ENCODE measurements at places on chromosomes 6 and 20. TPM values are rescaled to one million over a fixed set of nuclear protein-coding genes. Genes with fewer than 3 reads are reported as not detected.

DNA sequence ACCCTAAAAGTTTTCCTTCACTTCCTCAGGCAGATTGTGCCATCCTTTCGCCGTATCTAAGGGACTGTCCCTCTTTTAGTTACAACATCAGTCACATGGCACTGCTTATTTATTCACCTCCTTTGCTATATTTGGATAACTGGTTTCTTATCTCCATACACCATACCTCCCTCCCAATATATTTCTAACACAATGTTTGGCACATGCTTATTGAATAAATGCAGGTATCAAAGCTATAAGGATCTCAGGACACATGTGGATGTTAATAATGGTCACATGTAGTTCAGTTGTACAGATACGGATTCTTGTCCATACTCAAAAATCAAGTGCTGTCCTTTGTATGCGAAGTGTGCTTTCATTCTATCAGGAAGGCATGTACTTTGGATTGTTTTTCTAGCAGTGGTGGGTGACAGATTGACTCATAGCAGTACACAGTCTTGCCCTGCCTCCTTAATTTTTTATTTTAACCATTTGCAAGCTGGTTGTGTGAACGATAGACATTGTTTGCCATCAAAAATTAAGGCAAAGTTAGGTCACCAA is 407.1 kb upstream of the RUNX2 start:
- DNase-seq: no peak

LY6G6F gene
- polyA plus RNA-seq: not detected

GRCh38 chr6:1503811-1504210 is 105.9 kb upstream of the FOXC1 start:
- DNase-seq: no peak

- DNase-seq: no peak
Measured at GRCh38 chr20:58646257-58646656, 4.8 kb upstream of the STX16 start.

- DNase-seq: no peak
Measured at GRCh38 chr6:36399970-36400369, 12.5 kb upstream of the ETV7 start.

GRCh38 chr6:29509239-29509638 is 21.5 kb upstream of the MAS1L start:
- no peak for DNase-seq

DNA sequence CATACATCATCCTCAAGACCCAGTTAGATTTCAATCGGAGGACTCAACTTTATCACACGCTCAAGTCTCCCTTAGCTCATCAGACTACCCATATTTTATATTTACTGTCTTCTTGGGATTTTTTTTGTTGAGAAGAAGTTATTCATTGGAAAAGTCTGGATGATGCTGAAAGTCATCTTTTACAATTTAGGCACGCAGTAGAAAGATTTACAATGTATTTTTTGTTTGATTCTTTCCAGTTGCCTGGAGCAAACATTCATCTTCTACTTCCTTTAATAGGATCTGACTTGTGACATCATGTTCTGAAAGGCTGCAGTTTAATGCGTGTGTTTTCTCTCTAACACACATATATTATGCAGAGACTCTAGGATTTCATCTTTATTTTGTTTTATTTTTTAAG is 235.7 kb downstream of the DOK5 start:
- DNase-seq: no peak

GRCh38 chr6:125714441-125715090 is 34.9 kb upstream of the HEY2 start:
- no peak for DNase-seq

DNA sequence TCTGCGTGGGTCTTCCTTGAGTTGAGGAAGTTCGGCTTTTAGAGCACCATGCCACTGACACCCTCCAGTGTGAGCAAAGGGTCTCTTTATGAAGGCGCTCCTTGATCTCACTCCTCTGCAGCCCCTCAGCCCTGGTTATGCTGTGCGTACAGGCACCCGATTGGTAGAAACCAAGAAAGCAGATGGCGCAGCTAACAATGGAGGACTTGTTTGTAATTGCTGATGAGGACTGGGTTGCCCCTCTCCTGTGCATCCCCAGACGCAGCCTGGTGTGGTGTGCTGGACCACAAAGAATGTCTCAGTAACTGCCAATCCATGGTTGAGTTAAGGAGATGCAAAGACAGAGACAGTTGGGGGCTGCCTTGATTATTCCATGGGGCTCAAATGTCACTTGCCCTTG is 30.2 kb downstream of the INSM1 start:
- DNase-seq: no peak

TRAPPC3L gene
- polyA plus RNA-seq: 0.03 TPM

GRCh38 chr6:125659887-125660286 is 89.5 kb upstream of the HEY2 start:
- no peak for DNase-seq

GRCh38 chr20:22762576-22763256 is 178.3 kb upstream of the FOXA2 start:
- DNase-seq: no peak

DNA sequence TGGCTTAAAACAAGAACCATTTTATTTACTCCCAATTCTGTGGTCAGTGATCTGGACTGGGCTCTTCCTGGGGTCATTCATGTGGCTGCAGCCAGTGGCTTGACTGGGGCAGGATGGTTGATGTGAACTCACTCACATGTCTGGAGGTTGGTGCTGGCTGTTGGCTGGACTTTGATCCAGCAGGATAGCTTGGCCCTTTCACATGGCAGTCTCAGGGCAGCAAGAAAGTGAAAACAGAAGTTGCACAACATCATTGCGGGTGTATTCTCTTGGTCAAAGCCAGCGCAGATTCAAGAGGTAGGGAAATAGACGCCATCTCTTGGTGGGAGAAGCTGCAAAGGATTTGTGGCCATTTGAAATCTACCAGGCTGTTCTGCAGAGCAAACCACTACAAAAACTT is 77.2 kb downstream of the MDGA1 start:
- DNase-seq: no peak

DNA sequence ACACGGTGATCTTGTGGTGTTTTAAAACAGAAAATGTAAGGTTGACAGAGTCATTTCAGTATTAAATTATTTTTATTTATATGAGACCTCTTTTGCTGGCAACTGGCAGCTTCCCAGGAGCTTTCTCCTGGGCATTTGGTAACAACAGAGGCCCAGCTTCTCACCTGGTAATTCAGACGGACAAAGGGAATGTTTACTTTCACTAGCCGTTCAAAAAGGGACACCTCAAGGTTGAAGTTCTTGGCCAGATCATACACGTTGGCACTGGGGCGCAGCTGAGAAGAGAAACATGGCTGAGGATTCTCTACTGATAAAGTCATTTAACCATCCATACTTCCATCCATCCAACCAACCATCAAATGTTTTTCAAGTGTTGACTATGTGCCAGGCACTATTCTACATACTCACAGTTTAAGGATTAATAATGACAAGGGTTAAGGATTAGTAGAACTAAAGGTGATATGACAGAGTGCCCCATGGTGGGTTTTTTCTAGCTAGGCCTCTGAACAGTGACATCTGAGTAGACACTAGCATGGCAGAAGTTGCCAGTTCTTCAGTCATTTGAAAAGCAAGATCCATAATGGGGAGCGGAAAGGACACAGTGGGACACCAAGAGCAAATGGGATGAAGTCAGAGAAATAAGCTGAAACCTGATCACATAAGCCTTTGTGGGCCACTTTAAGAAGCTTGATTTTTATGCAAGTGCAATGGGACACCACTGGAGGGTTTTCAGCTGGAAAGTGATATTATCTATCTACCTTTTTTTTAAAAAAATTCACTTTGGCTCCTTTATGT is 25.1 kb downstream of the ZNFX1 start:
- DNase-seq: no peak

DNA sequence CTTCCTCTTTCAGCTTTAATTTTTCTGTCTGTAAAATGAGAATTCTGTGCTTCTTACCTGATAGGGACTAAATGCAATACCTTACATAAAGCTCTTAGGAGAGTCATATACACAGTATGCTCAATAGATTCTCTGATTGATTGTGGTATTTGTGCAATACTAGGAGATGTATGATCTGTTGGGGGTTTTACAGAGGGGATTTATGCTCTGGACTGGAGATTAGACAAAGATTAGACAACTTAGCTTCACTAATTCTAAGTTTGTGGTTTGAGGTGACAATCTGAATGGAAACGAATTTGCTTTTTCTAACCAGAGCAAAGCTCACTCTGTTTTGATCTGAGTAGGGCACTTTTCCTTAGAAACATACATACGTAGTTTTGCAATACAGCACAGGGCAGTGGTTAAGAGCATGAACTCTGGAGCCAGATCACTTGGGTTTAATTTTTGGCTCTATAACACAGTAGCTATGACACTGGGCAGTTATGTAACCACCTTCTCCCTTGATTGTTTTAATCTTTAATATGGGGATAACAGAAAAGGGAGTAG is 126.2 kb downstream of the RNF144B start:
- no peak for DNase-seq

DNA sequence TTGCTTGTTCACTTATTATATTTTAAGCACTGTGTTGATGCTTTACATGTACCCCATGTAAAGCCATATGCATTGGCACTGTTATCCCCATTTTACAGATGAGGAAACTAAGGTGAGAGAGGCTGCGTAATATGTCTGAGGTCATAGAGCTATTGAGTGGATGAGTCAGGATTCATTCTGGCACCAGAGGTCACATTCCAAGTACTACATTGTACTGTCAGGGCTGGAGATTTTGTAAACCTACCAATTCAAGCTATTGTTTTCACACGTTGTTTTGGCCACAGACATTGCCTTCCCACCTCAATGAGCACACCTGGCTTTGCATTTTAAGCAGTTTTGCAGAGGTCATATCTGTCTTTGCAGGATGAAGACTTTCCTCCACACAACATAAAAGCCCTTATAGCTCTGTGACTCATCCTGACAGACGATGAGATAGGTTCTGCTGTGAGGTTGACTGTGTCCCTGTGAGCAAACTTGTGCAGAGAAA is 33.2 kb downstream of the ANKS1A start:
- DNase-seq: no peak

- DNase-seq: no peak
Measured at GRCh38 chr20:16505894-16506293, 67.4 kb downstream of the KIF16B start.

GRCh38 chr6:142952614-142953013 is 7.6 kb upstream of the HIVEP2 start:
- DNase-seq: no peak

GINS1 gene
- 5.1 TPM for polyA plus RNA-seq

CTAGE9 gene
- polyA plus RNA-seq: not detected

DNA sequence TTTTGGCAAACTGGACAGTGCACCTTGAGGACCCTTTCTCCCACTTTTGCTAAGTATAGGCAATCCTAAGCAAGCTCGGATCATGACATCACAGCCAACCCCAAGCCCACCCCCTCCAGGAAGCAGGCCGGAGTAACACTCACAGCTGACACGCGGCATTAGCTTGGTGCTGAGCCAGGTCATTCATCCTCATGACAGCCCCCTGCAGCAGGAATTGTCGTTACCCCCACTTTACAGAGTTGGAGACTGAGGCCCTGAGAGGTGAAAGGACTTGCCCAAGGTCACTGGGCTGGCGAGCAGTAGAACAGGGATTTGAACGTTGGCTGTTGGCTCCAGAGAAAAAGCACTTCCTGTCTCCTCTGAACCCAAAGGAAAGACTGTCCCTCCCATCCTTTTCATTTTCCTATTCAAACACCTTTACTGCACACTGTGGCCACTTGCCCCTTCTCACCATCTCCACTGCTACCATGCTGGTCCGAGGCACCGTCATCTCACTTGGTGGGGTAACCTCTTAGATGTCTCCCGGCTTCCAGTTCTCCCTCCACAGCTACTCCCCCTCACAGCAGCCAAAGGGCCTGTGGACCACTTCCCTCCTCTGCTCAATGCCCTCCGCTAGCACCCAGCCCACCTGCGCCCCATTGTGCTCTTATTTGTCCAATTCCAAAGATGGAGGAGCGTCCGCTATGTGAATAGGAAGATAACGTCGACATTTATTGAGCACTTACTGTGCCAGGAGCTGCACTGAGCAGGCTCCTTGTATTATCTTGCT is 84.7 kb downstream of the PREX1 start:
- no peak for DNase-seq

GRCh38 chr6:145752638-145753037 is 17.3 kb upstream of the EPM2A start:
- DNase-seq: no peak

DNA sequence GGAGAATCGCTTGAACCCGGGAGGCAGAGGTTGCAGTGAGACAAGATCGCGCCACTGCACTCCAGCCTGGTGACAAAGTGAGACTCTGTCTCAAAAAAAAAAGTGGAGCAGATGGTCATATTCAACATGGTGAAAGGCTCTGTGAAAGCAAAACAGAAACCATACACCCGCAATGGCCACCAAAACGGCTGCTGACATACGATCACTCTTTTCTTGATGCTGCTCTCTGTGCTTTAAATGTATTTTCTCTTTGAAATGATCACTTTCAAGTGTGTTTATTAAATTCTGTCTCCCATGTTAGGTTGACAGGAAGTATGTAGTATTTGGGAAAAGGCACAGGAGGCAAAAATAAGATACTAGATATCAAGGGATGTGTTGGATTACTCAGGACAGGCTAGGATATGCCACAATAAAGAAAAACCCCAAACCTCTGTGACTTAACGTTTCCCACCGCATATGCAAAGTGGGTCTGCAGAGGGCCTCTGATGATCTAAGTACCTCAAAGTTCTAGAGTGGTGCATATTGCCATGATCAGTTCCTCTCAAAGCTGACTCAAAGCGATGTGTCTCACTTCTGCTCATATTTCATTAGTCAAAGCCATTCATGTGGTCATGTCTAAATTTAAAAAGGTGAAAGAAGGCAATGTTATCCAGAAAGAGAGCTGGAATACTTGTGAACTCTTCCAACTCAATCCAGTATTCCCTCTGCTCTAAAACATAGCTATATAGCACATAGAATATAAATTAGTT is 155.1 kb upstream of the SOX4 start:
- no peak for DNase-seq

- DNase-seq: no peak
Measured at GRCh38 chr6:106225581-106225980, 100.0 kb downstream of the ATG5 start.

EBF4 gene
- 15.9 TPM for polyA plus RNA-seq

GRCh38 chr20:5127204-5127858 is 523 bp downstream of the CDS2 start:
- DNase-seq: peak; percentile 70

DNA sequence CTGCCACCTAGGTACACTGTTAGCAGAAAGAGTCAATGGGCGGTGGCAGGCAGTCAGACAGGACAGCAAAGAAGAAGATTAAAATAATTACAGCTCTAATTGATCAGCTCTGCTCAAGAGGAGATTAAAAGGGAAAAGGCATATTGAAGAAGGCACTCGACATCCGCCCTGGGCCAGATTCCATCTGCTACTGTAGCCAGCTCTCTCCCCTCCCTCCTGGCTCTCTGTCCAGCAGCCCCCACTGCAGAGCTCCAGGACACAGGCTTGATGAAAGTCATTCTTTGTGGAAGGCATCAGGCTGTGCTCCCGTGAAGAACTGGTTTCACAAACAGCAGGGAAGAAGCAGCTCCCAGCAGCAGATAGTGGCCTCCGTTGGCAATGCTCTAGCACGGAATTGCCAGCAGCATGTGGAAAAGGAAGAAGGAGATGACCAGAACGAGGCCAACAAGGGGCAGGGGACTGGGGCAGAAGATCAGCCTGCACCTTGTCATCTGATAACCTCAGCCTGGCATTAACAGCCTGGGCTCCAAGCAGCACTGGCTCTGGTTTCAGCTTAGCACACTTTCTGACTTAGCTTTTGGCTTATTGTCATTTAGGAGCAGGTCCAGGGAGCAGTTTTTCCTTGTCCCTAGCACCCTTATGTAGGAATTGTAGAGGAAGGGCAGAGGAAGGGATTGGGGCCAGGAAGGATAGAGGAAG is 465.9 kb downstream of the KIF16B start:
- DNase-seq: peak; percentile 48

- DNase-seq: no peak
Measured at GRCh38 chr20:2236256-2236655, 59.5 kb upstream of the TGM3 start.

CST2 gene
- not detected for polyA plus RNA-seq

SPEF1 gene
- polyA plus RNA-seq: 1.6 TPM

Measured in SK-N-SH (cell line).